ENCODE measurements at places on chromosomes 6 and 20. TPM values are rescaled to one million over a fixed set of nuclear protein-coding genes. Genes with fewer than 3 reads are reported as not detected.

Gene COX4I2
- 1.3 TPM for total RNA-seq

Gene BPIFB3
- not detected for total RNA-seq

Gene ZNF165
- total RNA-seq = 3.6 TPM

DNA sequence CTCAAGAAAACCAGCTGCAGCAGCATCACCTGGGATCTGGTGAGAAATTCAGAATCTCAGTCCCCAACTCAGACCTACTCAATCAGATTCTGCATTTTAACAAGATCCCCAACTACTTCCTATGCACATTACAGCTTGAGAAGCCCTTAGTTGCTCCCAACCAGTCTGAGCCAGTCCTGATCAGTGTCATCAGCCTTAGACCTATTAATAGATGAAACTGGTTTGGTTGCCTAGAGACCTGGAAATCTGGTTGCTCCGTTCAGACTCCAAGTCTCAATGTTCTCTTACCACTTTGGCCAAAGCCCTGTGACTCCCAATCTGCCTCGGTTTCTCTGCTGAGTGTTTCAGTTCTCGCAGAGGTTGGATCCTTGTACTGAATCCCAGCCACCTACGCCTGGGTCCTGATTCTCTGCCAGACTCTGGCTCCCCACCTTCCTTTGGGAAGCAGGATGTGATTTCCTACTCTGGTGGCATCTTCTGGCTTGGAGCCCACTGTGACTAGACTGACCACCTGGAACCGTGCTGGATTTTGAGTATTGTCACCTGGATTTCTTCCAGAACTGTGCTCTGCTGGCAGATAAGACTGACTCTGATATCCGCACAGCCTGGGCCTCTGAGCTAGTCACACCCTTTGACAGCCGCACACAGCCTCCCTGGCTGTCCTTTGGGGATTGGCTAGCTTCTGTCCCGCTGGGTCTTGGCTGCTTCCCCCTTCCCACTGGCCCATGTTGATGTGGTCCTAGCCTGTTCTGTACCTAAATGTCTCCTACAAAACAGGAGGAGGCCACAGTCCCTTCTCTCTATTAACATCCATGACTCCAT, 20.3 kb upstream of the ATXN1 start:
- H3K36me3 ChIP-seq = no peaks in the 10 kb centered on the region
- DNase-seq = no peak
- peaks cover 5% of the 10 kb centered on the region for H3K4me1 ChIP-seq
- H3K27ac ChIP-seq = peak overlapping the region; percentile 67

GRCh38 chr6:36682328-36683144, 4.0 kb downstream of the CDKN1A start:
- H3K36me3 ChIP-seq = peaks cover 8% of the 10 kb centered on the region
- no peaks in the 10 kb centered on the region for H3K27me3 ChIP-seq
- peaks cover 4% of the 10 kb centered on the region for H3K4me1 ChIP-seq
- DNase-seq = no peak
- no peak overlapping the region for H3K27ac ChIP-seq

DNA sequence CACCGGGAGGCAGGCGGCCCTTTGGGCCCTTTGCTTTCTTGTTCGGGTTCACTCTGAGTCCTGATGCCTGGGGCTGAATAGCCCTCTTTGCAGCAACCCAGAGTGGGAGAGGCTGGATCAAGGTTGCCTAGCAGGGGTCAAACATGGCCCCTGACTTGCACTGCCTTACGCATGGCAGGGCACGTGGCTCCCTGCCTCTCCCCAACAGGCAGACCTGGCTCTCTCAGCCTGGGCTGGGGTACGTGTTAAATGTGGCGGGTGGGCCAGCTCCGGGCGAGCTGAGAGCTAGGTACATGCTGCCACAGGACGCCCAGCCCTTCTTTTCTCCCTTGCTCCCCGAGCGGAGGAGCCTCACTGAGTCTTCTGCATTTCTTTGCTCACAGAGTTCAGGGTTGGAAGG, 7.3 kb downstream of the C6orf132 start:
- H3K36me3 ChIP-seq = no peaks in the 10 kb centered on the region
- no peak overlapping the region for H3K27ac ChIP-seq
- H3K4me3 ChIP-seq = no peak overlapping the region
- peaks cover 2% of the 10 kb centered on the region for H3K4me1 ChIP-seq
